ENCODE measurements at places on chromosomes 11 and 22.

DNA sequence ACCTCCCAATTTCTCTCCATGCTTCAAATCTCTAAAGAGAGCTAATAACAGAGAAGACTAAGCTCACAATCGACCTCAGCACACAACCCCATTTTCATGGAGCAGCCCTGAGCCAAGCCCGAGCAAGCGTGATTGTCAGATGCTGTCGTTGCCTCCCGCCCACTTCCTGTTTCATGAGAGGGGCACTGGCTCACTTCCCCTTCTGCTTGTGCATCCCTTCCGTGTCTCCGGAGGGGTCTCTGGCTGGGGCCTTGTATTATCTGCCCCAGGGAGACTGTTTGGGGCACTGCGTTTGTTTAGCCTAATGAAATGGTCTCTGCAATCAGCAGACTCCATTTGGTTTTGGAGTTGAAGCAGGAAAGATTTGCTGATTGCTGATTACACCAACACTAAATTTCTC, 181.3 kb upstream of the SEZ6L start:
- no peak for DNase-seq

DNA sequence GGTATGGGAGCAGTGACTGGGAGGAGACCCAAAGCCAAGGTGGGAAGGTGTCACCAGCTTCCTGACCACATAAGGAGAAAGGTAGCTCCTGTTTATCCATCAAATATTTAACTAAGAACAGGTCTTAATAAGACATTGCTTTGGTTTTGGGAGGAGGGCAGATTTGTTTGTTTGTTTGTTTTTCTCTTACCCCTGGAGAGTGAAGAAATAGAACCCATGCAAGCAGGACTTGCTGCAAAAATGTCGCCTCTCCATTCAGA, 26.2 kb upstream of the CD44 start:
- DNase-seq = no peak

DNA sequence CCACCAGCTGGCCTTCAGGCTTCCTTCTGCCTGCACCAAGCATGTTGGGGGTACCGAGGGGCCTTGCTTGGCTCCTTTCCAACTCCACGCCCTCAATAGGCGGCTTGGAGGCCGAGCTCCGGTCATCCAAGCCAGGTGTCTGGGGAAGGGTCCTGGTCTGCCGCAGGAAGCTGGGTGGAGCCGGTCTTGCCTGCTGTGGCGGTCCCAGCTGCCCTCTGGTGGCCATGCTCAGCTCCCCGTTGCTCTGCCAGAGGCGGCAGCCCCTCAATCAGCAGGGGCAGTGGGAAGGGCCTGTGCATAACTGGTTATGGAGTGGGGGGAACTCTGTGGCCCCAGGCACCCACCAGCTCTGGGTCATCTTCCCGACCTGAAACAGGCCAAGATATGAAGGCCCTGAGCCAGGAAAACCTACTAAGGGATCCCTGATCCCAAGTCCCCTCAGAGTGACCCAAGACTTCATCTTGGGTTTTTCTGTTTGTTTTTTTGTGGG, 3.2 kb downstream of the ARVCF start:
- DNase-seq = no peak

GRCh38 chr11:126776119-126776518, 224.5 kb downstream of the KIRREL3 start:
- DNase-seq = no peak

GRCh38 chr11:79514290-79514689, 73.5 kb upstream of the TENM4 start:
- DNase-seq = no peak

GRCh38 chr22:30859714-30860095, 108.9 kb downstream of the MORC2 start:
- no peak for DNase-seq

GRCh38 chr22:17401728-17402127, 32.5 kb downstream of the CECR2 start:
- no peak for DNase-seq

GRCh38 chr11:33197915-33198727, 36.8 kb upstream of the CSTF3 start:
- no peak for DNase-seq

- no peak for DNase-seq
Measured at GRCh38 chr11:47417712-47418111, 8.5 kb downstream of the PSMC3 start.

DNA sequence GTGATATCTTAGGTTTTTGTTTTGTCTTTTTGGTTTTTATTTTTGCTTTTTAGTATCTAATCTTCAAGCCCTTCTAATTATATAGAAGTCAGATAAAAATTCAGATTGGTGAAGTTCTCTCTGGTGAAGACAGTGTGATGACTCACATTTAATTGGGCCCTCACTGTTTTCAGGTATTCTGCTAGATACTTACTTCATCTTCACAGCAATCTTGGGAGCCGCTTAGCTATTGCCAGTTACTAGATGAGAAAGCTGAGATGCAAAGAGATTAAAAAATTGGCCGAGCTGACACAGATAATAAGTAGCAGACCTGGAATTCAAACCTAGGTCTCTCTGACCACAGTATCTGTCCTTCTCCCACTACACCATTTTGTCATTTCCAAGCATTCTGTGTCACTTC, 75.0 kb downstream of the PPP2R1B start:
- no peak for DNase-seq

DNA sequence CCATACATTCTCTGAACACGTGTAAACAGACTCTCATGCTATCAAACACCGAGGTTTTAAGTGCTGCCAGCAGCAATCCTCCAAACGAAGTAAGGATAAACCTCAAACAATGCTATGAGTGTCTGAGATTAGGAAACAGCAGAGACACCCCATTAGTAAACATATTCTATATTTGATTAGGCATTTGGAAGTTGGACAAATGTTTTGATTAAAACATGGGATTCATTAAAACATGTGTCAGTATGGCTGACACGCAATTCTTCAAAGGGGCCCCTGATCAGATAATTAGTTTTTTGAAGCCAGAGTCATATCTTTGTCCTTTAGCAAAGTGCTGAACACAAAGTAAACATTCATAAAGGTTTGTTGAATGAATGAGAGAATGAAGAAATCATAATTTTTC, 33.2 kb upstream of the BLID start:
- DNase-seq = no peak

GRCh38 chr11:15541079-15541478, 426.4 kb downstream of the INSC start:
- no peak for DNase-seq

GRCh38 chr22:50581950-50582492, 628 bp downstream of the CHKB start:
- no peak for DNase-seq

DNA sequence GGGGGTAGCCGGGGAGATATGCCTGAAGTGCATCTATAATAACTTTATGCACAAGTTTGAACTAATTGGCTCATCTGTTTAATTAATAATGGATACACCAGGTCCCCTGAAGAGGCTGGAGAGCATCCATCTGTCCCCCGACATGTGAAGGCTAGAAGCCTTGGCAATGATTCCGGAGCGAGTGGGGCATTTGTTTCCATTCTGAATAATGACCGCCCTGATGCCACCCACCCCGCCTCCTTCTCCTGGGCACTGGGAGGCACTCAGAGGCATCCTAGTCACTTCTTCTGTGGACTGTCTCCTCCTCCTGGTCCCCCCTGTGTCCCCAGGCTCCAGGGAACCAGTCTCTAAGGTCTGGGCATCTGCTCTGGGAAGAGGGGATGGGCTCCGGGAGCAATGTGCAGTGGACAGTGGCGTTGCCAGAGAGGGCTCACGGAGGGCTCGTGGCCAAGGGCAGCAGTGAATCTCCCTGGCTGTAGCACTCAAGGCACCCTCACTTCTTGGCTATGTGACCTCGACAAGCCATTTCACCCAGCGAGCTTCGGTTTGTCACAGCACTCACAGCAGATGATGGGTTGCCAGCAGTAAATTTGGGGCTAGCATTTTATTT, 64.7 kb downstream of the TSPAN18 start:
- no peak for DNase-seq

GRCh38 chr11:115085461-115086210, 407.3 kb downstream of the NXPE2 start:
- DNase-seq = peak; percentile 15

DNA sequence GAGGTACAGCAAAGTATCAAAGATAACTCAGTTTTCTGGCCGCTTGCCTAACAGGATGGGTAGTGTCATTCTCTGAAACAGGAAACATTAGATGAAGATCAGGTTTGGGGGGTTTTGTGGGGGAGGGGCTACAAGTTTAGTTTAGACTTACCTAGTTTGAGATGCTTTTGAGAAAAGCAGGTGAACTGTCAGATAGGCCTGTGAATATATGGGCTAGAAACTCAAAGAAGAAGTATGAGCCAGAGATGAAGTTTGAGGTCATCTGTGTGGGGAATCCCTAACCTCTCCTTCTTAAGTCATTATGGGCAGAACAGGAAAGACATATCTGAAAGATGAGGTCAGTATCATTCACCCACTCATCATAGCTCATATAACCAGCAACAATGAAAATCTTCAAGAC, 11.9 kb downstream of the HOATZ start:
- no peak for DNase-seq

DNA sequence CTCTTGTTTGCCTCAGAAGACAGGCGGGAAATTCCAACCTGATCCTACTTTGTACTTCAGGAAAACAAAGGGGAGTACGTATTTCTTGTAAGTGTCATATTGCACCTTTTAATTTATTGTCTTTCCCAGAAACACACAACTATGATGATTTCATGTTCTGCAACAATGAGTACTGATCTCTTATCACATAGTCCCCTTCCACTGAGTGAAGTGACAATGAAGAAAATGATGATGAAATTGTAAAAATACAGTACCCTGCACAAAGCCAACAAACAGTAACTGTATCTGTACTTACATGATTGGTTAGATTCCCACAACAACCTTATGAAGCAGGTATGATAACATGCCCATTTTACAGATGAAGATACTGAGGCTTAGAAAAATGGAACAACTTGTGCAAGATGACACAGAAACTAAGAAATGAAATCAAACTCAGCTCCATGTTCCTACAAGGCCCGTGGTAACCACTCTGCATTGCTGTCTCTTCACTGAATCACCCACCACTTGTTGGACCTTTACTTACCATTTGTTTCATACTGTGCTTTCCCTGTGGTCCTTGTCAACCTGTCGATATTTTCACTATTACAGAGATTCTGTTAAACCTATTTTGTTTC, 37.5 kb downstream of the SLC1A2 start:
- no peak for DNase-seq

DNA sequence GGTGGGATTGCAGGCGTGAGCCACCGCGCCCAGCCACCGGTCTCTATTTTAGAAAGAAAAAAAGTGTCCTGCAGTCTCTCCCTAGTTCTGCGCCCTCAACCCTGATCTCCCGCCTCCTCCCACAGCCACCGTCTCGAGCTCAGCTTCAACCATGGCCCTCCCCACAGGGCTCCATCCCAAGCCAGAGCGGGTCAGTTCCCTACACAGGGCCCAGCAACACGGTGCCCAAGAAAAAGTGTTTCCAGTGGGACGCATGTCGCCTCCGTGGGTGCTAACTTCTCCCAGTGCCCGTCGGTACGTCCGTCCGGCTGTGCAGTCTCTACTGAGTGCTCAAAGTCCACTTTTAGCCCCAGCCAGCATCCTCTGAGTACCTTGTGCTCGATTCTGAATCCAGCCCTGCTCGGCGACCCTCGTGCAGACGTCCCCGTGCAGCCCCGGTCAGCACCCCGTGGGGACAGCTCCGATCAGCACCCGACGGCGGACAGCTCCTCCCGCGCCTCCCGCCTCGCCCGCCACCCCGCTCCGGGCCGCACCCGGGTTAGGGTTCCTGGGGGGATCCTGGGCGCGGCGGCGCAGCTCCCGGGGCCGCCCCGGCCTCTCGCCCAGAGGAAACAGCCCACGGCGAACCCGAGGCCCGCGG, 657 bp upstream of the MAPK8IP2 start:
- no peak for DNase-seq

DNA sequence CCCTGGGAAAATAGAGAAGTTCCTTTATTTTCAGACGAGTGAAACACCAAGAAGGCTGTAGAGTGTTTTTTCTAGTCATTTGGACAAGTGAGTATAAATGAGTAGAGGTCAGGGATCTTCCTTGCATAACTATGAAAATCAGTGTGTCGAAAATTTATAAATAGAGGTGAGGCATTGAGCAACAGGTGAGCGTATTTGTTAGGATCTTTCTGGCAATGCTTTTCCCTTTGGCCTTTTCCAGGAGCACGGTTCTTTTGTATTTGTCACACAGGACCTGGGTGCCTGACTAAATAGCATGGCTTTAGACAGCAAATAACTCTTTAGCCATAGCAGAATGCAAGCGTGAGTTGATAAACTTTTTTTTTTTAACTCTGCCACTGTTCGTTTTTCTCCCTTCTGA, 19.6 kb upstream of the ARHGAP42 start:
- DNase-seq = no peak

All from DMS79 (cell line).